ENCODE measurements at places on chromosomes 7 and 10.

DNA sequence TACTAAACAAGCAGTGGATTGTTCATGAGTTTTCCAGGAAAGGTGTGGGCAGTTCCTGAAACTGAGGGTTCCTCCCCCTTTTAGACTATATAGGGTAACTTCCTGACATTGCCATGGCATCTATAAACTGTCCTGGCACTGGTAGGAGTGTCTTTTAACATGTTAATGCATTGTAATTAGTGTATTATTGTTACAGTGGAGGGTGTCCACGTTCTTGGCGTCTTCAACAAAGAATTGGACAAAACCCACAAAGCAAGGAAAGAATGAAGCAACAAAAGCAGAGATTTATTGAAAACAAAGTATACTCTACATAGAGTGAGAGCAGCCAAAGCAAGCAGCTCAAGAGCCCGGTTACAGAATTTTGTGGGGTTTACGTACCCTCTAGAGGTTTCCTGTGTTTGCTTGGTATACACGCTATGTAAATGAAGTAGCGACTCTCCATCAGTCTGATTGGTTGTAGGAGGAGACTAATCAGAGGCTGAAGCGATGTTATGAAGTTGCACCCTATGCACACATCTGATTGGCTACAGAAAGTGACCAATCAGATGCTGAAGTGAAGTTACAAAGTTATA is 175.2 kb downstream of the NSUN6 start:
- no peak for DNase-seq

GRCh38 chr7:50262446-50262845 is 42.1 kb upstream of the IKZF1 start:
- no peak for DNase-seq

DNA sequence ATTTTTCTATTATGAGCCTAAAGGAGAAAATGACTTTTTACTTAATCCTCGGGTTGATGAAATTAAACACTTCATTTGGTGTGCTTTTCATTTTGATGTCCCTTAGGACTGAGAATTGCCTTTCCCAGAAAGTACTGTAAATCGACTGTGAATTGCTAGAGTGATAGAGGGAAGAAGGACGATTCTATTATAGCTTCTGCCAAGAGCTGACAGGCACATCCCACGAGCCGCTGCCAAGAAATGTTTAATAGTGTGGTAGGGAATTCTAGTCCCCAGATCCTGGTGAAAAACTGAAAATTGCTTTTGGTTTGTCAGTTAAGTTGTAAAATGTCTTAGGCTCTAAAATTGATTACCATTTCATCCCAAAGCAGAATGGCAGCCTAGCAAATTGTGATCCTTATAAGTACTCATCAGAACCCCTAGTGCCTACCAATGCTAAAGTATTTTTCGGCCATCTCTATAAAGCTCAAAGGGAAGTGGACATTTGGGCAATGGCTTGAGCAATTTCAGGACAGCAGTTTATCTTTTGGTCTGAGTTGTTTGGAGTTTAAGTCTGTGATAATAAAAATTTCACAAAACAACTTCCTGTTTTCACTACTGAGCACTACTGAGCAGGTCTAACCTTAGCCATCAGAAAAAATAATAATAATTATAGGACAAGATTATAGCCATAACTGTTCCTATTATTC is 44.6 kb upstream of the HYCC1 start:
- no peak for DNase-seq

DNA sequence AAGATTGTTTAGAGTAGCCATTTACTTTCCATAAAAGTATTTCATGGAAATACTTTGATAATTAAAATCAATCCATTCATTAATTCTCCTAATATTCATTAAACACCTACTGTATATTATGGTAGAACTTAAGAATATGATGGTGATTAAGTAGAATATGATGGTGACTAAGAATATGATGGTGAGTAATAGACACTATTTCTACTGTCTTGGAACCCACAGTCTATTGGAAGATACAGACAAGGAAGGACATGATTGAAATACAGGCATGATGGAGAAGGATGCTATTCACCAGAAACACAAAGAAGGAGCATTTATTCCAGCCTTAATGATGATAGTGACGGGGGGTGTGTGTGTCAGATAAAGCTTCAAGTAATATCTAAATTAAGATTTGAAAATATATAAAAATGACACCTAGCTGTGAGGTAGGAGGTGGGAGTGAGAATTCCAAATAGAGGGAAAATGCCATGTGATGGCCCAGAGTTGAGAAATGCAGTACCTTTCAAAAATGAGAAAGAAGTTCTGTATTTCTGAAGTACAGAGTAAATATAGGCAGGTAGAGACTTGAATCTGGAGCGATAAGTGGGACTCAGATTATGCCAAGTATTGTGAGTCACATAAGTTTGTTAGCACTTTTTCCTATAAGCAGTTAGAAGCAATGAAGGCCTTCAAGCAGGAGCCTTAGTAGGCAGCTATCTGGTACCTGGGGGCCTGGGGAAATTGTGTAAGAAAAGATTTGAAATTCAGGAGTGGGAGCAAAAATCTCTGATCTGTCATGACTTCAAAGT is 12.5 kb upstream of the CDK13 start:
- no peak for DNase-seq

DNA sequence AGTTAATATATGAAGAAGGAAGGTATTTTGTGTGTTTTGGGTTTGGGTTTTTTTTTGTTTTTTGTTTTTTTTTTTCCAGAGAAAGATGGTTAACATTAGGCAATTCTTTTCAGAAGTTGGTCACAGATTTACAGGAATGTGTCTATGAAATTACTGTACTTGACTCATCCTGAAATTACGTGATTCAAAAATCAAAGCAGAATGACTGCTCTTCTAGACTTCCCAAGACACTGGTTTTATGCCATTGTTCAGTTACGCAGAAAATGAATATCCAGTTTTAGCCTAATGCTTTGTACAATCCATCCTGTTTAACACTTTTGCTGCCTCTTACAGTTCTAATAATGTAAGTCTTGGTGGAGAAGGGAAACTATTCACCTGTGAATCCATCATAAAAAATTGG is 39.7 kb upstream of the CELF2 start:
- no peak for DNase-seq

DNA sequence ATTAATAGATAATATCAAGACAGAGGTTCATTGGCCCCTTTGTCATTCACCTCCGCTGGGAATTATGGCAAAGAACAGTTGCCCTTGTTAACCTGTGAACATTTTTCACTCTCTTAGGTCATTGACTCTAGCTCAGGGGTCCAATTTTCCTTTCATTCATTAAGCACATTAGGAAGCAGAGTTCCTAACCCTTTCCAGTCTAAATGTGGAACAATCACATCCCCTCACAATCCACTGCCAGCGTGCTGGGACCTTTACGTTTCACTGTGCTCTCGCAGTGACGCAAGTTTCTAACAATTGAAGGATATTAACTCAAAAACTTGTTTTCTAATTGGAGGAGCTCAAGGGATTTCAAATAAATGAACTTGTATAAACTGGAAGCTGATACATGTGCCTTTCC is 79.3 kb upstream of the MEOX2 start:
- DNase-seq: no peak

GRCh38 chr10:122992031-122992585 is 11.9 kb downstream of the PSTK start:
- DNase-seq: no peak

- DNase-seq: peak; percentile 46
These were observed 36.4 kb downstream of the JAKMIP3 start for GRCh38 chr10:132102071-132102716.

- no peak for DNase-seq
These were observed 277.1 kb downstream of the SNX13 start for GRCh38 chr7:17663061-17663675.

GRCh38 chr7:120709252-120709971 is 148.5 kb downstream of the TSPAN12 start:
- no peak for DNase-seq

GRCh38 chr7:380711-381210 is 90.8 kb downstream of the FOXL3 start:
- DNase-seq: peak; percentile 63

GRCh38 chr7:157459966-157460365 is 123.2 kb downstream of the DNAJB6 start:
- DNase-seq: no peak

- DNase-seq: no peak
These were observed 93.0 kb upstream of the STRIP2 start for GRCh38 chr7:129341212-129341611.

DNA sequence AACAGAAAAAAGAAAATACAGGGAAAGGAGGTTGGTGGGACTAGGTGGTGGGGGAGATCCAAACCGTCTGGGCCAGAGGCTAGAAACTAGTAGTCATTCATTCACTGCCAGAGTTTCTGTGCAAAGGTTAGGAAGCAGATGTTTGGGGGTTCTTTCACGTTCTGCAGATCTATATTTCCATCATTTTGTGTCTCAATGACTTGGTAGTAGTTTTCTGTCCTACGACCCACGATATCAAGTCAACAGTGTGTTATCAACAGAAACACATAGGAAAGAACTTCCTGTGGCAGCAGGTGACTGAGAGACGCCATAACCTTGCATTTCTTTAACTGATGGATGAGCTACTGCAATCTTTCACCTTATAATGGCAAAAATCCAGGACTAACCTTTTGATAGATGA is 1.8 kb downstream of the CEP55 start:
- no peak for DNase-seq

DNA sequence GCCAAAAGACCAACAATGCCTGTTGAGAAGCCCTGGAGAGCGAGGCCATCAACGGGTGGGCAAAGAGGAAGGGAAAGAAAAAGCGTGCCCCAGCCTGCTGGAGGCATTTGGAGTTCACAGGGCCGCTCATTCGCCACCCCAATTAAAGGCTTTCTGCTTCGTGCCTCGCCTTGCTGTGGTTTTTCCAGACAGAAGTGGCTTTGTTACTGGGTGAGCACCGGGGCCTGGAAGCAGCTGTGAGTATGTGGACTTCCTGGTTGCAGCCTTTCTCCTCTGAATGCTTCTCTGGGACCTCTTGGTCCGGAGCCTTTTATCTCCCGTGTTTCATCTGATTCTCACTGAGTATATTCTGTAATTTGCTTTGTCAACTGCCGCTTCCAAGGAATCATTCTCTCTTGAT is 118.1 kb upstream of the EGR2 start:
- DNase-seq: no peak

GRCh38 chr10:17622061-17622460 is 4.9 kb upstream of the HACD1 start:
- no peak for DNase-seq

- no peak for DNase-seq
These were observed 111.3 kb upstream of the KCTD7 start for GRCh38 chr7:66517212-66517909.

- DNase-seq: no peak
These were observed 207.7 kb upstream of the TEX47 start for GRCh38 chr7:89002981-89003956.

DNA sequence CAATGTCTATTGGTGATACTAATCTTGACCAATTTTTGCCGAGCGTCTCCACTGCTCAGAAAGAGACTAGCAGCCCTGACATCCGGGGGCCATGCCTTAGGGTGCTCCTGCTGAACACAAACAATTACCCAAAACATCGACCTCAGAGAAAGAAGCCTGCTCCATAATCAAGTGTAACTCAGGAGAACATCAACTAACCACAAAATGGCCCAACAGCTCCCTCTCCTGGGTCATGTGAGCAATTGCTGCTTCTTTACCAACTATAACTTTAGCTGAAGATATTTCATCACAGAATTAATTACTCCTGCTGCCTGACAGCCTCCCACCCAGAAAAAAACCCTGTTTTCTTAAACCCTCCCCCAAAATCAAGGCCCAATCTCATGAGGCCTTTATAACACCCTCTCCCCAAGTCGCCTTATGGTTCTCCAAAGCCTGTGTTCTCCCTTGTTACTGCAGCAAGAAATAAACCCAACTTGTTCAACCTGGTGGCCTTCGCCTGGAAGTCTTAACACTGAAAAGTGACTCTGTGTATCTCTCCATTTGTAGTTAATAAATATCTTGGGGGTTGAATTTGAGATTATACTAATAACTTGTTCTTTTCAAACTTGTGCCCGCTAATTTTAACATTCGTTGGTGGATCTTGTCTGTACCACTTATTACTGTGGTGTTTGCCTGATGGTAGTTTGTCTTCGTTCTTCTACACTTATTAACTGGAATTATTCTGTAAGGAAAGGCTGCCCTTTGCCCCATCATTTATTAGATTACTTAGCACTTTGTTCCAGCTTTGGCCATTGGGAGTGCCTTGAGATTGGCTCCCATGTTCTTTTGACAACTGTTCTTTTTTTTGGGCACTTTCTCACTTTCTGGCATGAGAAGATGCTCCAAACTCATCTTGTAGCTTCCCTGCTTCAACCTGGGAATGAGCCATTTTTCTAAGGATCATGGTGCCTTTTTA is 21.2 kb upstream of the RAMP3 start:
- peak; percentile 81 for DNase-seq

- no peak for DNase-seq
These were observed 31.7 kb downstream of the LHPP start for GRCh38 chr10:124493214-124493882.

- DNase-seq: no peak
These were observed 49.2 kb downstream of the ODAD2 start for GRCh38 chr10:27949528-27950241.

DNA sequence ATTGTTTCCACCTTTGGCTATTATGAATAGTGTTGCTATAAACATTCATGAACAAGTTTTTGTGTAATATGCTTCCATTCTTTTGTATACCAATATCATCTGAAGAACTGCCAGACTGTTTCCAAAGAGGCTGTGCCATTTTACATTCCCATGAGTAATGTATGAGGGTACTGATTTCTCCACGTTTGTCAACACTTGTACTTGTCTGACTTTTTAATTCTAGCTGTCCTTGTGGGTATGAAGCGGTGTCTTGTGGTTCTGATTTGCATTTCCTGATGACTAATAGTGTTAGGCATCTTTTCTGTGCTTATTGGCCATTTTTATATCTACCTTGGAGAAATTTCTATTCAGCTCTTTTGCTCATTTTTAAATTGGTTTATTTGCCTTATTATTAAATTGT is 52.8 kb downstream of the LSMEM1 start:
- no peak for DNase-seq

DNA sequence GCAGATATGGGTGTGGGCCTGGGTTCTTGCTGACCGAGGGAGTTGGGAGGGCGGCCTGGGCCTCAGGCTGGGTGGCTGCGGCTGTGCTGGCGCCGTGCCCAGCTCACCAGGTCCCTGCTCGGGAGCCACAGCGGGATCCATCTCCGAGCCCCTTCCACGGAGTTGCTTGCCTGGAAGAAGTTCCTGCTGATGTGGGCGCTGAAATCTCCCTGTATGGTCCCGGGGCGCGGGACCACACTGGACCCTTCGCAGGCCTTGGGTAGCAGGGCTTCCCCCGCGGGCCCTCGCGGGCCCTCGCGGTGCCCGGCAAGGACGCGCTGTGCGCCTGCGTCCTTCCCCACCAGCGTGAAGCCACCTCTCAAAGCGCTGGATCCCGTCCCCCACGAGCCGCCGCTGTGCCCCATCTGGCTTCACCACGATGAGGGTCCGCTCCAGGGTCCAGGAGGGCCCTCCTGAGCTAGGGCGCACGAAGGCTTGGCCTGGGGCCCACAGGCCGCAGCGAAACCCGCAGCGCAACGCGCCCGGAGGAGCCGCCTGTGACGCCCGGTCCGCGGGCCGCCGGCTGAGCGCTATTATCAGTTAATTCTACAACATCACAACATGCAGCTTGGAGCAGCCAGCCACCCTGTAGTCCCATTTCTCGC is 31.5 kb downstream of the RAB19 start:
- DNase-seq: no peak

- DNase-seq: no peak
These were observed 129.6 kb downstream of the NPSR1 start for GRCh38 chr7:34787586-34787985.

All from activated CD8-positive, alpha-beta memory T cell treated with anti-CD3 and anti-CD28 coated beads for 24 hours (primary cell).